ENCODE measurements at places on chromosomes 6 and 20.

GRCh38 chr6:129253727-129254126, 370.8 kb downstream of the LAMA2 start:
- no peak for DNase-seq

DNA sequence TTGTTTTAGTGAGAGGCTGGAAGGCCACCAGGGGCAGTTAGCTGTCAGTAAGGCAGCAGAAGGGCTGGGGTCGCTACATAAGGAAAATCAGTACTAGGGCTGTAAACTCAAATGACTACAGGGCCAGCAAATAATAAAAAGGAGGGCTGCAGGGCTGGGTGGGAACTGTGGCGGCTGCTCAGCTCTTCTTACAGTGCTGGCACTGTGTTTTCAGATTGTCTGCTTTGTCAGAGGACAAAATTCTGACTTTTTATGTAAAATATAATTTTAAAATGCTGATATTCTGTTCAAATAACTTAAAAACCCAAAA, 23.2 kb downstream of the HLA-A start:
- peak; percentile 51 for DNase-seq

DNA sequence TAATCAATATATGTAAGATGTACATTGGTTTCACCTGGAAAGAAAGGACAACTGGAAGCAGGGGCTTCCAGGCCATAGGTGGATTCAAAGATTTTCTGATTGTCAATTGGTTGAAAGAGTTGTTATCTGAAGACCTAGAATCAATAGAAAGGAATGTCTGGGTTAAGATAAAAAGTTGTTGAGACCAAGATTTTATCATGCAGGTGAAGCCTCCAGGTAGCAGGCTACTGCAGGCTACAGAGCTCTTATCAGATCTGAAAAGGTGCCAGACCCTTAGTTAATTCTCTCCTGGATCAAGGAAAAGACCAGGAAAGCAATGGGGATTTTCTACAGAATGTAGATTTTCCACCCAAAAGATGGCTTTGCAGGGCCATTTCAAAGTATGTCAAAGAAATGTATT, 487.2 kb downstream of the BTBD3 start:
- DNase-seq, result no peak

GRCh38 chr20:38152175-38152620, 12.9 kb downstream of the TGM2 start:
- no peak for DNase-seq

- DNase-seq, result no peak
These were observed 25.2 kb downstream of the MAP7 start for GRCh38 chr6:136524936-136525413.

- no peak for DNase-seq
These were observed 20.5 kb downstream of the NCOA7 start for GRCh38 chr6:125811259-125811658.
